ENCODE measurements at places on chromosomes 5 and 9.

DNA sequence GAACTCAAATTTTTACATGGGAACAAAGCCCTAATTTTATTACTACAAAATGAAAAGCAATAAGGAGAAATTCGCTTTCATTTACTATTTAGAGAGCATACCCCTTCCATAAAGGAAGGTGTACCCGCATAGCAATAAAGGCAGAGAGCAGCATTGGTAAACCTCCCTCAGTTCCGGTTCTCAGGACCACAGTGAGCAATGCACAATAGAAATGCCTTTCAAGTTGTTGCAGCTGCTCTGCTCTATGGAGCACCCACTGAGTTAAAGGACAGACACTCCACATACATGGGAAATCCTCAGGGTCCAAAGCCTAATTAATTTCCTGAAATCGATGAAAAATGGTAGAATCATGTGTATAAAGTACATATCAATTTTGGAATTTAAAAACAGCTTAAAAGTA lies 89.9 kb upstream of the MPDZ start:
- no peak for DNase-seq

- DNase-seq, result peak; percentile 52
These were observed 182.2 kb upstream of the TARS1 start for GRCh38 chr5:33258553-33258952.

DNA sequence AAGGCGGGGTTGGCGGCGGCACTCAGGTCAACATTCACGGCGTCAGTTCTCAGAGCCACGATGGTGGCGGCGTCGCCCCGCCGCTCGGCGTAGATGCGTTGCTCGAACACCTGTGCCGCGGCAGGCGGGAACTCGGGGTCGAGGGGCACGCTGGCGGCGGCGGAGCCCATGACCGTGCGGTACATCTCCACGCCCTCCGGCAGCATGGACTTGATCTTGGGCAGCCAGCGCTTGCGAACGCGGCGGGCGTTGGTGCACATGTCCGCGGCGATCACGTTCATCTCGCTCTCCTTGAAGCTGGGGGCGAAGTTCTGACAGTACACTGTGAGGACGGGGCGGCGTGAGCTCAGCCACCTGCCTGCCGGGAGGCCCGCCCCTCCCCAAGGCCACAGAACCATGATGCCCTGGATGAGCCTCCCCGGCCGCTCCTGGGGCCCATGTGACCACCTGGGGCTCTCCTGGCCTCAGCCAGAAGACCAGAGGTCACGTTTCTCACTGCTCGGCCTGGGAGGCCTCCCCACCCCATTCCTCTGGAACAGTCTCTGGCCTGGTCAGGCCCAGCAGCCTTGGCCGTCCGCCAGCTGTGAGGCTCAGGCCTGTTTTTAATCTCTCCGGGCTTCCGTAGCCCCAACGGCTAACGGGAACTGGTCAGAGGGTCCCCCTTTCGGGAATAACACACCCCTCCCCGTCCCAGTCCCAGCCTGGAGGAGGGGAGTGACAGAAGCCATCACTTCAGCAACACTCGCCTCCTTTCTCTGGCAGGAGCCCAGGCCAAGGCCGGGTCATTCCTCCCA lies 50.7 kb upstream of the UBAC1 start:
- DNase-seq, result peak; percentile 75

DNA sequence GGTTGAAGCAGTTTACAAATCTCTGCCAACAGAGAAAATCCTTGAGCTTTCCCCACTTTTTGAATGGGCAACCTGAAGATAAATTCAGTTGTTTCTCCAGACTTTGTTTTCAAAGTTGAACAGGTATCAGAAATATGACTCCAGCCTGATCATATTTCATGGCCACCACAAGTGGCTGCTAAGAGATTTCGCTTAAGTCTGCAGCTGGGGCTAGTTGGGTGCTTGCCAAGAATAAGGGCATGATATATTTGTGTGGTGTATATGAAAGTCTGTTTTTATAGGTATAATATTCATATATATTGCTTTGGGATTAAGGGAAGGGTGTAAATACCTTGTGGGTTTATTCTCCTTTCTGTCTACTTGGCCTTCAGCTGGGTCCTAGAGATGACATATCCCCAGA lies 168.4 kb upstream of the GDNF start:
- DNase-seq, result no peak

DNA sequence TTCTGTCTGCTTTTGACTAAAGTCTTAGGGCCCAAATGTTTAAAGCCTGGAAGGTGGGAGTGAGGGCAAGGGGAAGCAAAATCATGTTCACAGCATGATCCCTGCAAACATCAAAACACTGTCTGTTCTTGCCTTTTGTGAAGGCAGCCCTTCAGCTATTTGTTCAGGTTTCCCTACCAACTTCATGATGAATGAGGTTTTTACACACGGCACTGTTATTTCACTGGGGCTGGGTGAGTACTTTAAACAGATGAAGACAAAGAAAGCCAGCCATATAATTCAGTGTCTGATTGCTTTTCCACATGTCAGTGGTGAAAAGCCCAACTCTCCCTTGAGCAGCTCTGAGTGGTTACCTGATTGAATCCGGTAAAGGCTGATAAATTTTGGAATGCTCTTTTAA lies 224.7 kb upstream of the GRAMD2B start:
- no peak for DNase-seq

DNA sequence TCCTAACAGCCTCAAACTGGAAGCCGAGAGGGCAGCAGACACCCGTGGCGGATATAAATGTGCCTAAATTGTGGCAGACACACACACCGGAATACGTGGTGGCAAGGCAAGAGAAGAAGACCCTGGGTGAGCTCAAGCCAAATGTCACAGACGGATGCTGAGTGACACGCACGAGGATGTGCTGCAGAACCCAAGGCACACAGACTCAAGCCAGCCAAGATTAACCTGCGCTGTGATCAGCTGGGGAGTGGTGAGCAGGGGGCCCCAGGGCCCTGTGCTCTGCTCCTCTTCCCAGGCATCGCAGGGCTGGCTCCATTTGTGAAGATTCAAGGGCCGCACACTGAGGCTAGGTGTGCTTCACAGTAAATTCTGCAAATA lies 16.4 kb downstream of the SEMA4D start:
- DNase-seq, result no peak

GRCh38 chr5:164708831-164709230 lies 1203.4 kb downstream of the MAT2B start:
- no peak for DNase-seq

GRCh38 chr5:10632110-10632761 lies 68.4 kb downstream of the ANKRD33B start:
- DNase-seq, result no peak

DNA sequence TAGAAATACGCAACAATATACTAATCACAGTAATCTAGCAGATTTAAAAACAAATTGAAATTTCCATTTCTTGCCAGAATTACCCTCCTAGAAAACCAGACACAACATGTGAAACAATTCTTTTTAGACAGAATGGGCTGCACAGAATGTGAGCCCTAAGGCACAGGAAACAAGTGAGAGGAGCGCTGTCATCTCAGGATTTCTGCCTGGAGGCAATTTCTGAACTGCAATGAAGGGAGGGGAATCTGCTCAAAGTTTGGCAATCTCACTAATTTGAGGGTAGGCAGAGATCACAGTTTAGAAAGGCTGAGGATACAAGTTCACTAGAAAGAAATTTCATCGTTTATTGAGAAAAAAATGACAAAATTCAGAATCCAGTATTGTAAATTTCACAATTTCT lies 70.3 kb downstream of the INIP start:
- DNase-seq, result no peak

Measured in fibroblast of the aortic adventitia (primary cell).